Activated CD4-positive, alpha-beta T cell treated with anti-CD3 and anti-CD28 coated beads, Interleukin-2, amount 10 ng/mL, durations not matched to agents 24 days and 14 days (primary cell): ENCODE measurements at places on chromosomes 4 and X. TPM values are rescaled to one million over a fixed set of nuclear protein-coding genes. Genes with fewer than 3 reads are reported as not detected.

The HSD17B13 gene
- total RNA-seq: 0.19 TPM in 2 replicates

The MAGT1 gene
- total RNA-seq: 41.2 and 44.0 TPM in 2 replicates

DNA sequence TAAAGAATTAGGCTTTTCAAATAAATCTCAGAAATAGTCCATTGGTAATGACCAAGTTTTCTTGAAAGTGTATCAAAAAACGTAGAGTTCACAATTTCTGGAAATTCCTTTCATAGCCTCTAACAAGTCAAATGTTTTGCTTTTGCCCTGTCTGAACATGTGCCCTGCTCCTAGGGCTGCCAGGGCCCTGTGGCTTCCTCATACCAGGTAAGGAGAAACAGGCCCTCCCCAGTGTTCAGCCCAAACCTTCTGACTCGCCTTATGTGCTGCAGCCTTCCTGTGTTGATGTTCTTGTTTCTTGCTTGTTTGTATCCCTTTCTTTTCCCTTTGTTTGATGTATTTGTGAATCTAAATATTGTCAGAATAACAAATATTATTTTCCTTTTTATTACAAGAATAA lies 146.1 kb upstream of the PACRGL start:
- no peak for DNase-seq

DNA sequence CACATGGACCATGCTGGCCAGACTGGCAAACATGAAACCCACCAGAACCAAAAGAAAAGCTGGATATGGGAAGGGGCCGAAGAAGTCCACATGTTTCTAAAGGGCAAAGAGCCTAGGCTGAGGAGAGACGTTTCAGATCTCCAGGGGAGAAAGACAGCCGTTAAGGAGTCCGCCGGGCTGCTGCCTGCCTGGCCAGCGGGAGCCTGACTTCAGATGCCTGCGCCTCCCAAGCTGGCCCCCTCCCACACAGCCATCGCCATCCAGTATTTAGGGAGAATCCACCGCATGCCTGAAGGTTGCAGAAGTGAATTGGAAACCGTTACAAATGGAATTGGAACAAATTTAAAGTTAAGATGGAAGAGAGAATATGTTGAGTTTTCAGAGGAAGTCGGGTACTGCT lies 2.9 kb downstream of the TBL1X start:
- no peak for DNase-seq

The MAGEA11 gene
- not detected in 2 replicates for total RNA-seq

- DNase-seq: no peak
Observed at GRCh38 chr4:111120191-111120590, 497.3 kb upstream of the PITX2 start.

The ANKRD50 gene
- total RNA-seq: 0.05 and 0.09 TPM in 2 replicates

The DTHD1 gene
- 0.49 and 0.95 TPM in 2 replicates for total RNA-seq

The GPR143 gene
- total RNA-seq: not detected in 2 replicates

The FAM47E gene
- total RNA-seq: not detected in 2 replicates

The S100G gene
- total RNA-seq: not detected in 2 replicates

DNA sequence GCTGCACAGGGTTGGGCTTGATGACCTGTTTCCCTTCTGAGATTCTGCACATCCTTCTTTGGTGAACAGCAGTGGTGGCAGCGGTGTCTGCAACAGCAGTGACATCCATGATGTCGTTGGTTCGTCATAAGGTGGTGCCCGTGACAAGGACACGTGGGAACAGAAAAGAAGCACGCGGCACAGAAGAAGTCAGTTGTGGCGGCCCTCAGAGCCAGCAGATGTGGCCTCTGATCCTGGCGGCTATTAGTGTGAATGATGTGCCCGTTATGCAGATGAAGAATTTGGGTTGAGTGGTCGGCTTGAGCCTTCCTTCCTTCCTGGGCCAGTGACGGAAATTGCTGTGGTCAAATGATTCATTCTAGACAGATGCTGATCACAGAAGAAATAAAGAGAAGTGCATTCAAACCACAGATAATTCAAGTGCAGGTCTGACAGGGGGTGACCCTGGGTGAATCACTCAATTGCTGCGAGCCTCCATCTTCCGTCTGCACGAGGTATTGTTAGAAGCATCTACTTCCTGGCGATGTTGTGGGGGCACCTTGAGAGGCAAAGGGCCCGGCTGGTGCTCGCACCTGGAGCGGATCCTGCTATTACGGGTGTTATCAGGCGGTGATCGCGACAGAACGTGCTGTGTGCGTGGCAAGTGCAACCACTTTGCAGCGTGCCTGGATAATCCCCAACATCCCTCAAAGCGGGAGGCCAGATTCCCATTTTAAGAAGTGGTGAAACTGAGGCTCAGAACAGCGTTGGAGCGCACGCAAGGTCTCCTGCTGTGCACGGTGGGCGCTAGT lies 215.2 kb upstream of the PSAPL1 start:
- peak; percentile 82 for DNase-seq

The EMCN gene
- not detected in 2 replicates for total RNA-seq

- no peak for DNase-seq
Observed at GRCh38 chr4:134906404-134907023, 704.9 kb upstream of the PABPC4L start.

The CT45A5 gene
- not detected in 2 replicates for total RNA-seq

DNA sequence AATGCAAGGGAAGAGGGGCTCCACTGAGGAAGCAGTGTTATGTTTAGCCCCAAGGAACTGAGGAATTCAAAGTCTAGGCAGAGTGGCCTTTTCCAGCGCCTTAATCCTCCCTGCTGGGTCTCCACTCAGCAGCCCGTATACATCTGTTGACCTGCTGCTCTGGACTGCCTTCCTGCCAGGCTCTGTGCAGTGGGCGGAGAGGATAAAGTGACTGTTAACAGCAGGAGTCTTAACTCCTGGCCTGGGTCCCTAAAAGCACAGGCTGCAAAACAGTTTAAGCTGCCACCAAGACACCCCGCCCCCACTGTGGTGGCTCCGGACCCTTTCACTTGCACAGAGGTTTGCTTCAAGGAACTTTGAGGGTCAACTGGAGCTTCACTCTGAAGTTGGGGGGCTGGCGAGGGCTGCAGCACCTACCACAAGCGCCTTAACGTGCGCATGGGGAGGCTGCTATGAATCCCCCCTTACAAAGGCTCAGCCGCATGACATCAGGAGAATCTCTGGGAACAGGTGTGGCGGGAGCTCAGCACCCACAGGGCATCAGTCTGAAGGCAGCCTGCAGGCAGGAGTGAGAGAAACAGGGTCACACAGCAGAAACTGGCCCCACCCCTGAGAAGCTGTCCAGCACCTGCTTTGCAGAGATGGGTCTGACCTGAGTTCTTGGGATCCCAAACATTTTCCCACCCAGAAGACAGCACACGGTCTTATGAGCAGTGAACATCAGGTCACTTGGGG lies 358.2 kb upstream of the GATB start:
- no peak for DNase-seq

DNA sequence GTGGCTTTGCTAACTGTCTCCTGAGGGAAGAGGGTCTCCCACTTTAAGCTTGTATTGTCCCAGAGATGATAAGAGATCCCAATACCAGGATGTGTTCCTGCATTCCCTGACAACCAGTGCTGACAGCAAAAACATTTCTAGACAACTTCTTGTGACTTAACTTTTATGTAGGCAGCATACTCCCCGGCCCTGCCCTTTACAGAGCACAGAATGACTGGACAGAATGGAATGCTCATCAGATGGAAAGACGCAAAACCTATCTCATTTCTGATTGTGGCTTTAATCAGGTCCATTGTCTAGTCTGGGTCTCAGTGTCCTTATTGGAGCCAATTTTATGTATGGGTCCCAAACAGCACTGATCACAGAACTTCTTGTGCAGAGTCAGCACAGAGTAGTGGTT lies 18.2 kb upstream of the PLAC1 start:
- no peak for DNase-seq

DNA sequence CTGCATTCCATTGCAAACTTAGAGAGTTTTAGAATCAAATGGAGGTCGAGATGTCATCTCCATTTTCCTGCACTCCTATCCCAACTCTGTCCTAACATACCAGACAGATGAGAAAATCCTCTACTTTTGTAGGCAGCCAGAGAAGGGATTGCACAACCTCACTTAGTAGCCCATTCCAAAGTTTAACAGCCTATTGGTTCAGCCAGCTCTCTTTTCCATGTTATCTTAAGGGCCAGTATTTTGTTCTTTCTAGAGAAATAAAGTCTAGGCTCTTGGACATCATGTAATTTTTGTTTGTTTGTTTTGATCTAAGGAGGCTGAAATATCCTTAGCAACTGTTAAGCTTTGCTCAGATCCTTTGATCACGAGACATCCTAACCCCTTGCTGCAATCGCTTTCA lies 173.0 kb downstream of the COX18 start:
- DNase-seq: no peak

DNA sequence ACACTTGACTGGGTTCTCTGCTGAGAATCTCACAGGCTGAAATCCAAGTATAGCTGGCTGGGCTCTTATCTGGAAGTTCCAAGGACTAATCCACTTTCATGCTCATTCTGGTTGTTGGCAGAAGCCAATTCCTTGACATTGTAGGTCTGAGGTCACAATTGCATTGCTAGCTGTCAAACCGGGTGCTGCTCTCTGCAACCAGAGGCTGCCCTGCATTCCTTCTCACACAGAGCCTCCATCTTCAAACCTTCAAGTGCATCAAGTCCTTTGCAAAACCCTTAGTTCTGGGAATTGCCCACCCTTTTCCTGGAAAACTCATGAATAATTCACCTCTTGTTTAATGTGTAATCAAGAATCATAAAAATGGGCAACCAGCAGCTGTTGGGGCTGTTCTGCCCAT lies 404.2 kb downstream of the KCNIP4 start:
- no peak for DNase-seq

- peak; percentile 30 for DNase-seq
Observed at GRCh38 chr4:185272245-185272644, 62.8 kb downstream of the SNX25 start.
